ENCODE measurements at places on chromosomes 12 and 14.
A peak's percentile ranks its signal among the peaks of the same experiment; 100 is the strongest.

DNA sequence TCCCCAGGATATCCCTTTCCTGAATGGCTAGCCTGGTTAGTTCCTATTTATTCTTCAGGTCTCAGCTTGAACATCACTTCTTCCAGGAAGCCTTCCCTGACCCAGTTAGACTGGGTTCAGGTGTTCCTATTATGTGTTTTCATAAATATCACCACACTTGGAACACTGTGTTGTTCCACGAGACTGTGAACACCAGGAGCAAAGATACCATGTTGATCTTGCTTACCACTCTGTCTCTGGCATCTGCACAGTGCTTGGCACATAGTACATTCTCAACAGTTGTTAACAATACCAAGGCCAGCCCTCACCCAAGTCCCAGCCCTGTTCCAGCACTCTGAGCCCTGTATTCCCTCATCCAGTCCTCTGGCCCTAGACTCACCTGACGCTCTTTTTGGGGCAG lies 13.7 kb upstream of the ZNF385A start:
- no peak for DNase-seq

GRCh38 chr12:92859650-92860386 lies 69.3 kb downstream of the EEA1 start:
- DNase-seq = no peak

- DNase-seq = no peak
These were observed 97.7 kb downstream of the SETD3 start for GRCh38 chr14:99382781-99383471.

DNA sequence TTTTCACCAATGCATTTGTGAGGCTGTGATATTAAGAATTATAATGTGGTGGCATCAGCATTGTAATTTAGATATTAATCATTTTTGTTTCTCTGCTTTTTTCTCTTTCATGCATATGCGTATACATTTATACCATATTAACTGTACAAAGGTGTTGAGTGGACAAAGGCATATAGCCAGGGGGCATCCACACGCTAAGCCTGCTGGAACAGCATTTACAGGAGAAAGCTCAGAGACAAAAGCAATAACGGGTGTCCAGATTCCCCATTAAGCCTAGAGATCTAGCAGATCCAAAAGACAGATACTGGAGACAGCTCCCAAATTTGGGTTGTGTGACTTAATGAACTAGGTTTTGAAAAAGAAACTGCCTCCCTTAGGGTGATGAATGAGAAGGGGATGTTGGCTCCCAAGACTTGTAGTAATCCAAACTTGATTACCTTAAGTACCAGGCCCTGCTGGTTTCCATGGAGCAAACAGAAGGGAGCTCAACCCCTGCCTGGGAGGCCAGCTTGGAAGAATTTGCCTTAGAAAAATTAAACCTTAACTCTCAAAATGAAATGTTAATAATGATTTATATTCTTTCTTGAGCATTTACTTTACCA lies 181.9 kb downstream of the SLC6A15 start:
- DNase-seq = no peak

GRCh38 chr14:25943329-25943728 lies 654.5 kb downstream of the NOVA1 start:
- no peak for DNase-seq

GRCh38 chr12:67099858-67100257 lies 169.3 kb upstream of the CAND1 start:
- DNase-seq = no peak

GRCh38 chr12:3432176-3432742 lies 58.7 kb upstream of the PRMT8 start:
- DNase-seq = no peak

GRCh38 chr12:78406828-78407227 lies 457.7 kb upstream of the SYT1 start:
- DNase-seq = no peak

- DNase-seq = no peak
These were observed 295.0 kb upstream of the RTL1 start for GRCh38 chr14:101198398-101199027.

- DNase-seq = no peak
These were observed 106.2 kb downstream of the UNC79 start for GRCh38 chr14:93536945-93537344.

- no peak for DNase-seq
These were observed 3.8 kb downstream of the POMT2 start for GRCh38 chr14:77316872-77317301.

DNA sequence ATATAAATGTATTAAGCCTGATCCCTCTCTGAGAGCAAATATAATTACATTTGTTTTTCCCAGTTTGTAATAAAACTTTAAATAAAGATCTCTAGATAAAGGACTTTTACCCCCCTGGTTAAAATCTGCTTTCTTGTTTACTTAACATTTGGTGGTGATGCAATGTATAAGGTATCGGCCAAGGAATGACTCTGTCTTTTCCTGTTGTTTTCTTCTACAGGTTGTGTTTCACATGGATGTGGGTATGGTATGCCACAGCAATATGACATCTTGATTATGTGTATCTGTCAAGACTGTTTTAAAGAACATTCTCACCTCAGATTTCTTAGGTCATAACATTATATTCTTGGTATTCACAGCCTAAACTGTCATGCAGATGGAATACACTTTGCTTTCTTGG lies 210.6 kb upstream of the NOVA1 start:
- DNase-seq = no peak

GRCh38 chr12:22709292-22709691 lies 84.3 kb downstream of the ETNK1 start:
- DNase-seq = no peak

DNA sequence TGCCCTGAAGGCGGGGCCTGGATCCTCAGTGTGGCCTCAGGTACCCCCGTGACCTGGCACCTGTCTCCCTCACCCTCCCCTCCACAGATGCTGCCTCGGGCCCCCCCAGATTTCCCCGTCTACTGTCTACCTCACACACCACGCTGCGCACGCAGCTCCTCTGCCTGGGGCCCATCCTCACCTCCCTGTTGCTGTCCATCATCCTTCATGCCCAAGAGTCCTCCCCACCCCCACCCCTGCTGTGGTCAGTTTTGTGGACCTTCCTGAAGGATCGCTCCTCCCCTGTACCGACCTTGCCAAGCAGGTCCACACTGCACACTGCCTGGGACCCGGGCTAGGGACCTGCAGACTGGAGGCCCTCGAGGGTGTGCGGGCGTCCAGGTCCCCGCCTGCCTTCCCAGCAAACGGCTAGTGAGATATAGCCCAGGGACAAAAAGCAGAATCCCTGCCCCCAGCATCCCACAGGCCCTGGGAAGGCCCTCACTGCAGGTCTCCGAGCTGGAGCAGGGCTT lies 197.4 kb upstream of the DIO3 start:
- DNase-seq = no peak

DNA sequence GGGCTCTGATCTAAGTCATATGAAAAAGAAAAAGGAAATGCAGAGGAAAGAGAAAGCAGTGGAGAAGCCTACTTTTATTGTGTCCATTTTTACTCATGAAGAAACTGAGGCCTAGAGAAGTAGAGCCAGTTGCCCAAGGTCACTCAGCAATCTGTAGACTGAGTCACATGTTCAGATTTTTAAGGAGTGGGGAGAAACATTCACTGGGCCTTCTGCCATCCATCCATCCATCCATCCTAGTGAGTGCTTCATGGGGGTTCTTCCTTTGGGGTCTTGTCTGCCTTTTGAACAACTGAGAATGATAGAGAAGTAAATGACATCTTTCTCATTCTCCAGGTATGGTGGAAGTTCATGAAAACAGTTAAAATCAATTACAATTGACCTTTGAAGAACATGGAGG lies 233.6 kb upstream of the SRRM4 start:
- DNase-seq = no peak

DNA sequence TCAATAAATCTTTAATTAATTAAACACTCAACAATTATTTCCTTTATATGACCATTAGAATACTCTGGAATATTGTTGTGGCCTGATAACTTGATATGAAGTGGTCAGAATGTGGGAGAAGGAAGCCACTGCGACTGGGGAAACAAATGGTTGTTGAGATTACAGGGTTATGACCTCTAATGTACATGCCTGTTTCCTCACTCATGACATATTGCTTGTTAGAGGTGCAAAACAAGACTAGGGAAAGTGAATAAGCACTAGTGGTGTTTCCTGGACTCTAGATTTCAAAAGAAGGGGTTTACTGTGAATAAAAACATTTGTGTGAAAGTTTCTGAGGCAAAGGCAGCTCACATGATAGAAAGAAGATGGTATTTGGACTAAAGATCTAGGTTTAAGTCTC lies 53.3 kb downstream of the STAB2 start:
- no peak for DNase-seq

DNA sequence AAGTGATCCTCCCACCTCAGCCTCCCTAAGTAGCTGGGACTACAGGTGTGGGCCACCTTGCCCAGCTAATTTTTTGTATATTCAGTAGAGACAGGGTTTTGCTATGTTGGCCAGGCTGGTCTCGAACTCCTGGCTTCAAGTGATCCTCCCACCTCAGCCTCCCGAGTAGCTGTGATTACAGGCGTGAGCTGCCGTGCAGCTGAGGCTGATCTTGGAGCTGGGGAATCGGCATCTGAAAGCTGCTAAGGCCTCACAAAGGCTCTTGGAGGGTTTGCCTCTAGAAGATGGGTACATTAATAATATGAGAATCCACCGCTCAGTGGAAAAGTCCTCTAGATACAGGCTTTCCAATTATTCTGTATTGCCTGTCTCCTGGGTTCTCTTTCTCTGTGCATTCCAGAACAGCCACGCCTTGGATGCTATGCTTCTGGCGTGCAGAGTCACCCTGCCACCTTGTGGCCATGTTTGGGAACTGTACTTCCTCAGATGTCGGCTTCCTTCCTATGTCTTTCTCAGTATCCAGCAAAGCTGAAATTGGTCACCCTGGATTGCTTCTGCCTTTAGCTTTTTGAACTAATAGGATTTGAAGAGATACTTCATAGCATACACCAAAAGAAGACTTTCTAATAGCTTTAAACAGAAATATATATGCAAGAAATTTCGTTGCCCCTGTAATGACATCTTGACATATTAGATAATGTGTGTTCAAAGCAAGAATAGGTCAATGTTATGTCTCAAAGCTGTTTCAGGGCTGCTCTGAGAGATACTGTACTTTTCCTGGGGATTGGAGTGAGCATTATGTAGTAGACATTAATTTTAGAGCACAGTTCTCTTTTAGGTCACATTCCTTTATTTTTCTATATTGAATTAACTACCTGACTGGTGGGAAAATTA lies 75.4 kb downstream of the SNAPC1 start:
- peak; percentile 35 for DNase-seq

DNA sequence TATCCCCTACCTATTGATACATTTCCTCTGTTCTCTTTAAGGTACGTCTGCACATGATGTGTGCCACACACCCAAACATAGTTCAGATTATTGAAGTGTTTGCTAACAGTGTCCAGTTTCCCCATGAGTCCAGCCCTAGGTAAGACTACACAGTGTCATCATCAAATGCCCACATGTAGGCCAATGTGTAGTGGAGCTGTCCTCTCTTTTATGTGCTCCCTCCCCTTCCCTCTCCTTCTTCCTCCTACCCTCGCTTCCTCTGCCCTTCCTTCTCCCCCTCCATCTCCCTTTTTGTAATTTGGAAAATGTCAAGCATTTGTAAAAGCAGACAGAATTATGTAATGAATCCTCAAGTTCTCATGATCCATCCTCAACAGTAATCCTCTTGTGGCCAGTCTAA lies 25.5 kb downstream of the MAPKAPK5 start:
- no peak for DNase-seq

- DNase-seq = no peak
These were observed 11.9 kb downstream of the RNF10 start for GRCh38 chr12:120546050-120546386.

DNA sequence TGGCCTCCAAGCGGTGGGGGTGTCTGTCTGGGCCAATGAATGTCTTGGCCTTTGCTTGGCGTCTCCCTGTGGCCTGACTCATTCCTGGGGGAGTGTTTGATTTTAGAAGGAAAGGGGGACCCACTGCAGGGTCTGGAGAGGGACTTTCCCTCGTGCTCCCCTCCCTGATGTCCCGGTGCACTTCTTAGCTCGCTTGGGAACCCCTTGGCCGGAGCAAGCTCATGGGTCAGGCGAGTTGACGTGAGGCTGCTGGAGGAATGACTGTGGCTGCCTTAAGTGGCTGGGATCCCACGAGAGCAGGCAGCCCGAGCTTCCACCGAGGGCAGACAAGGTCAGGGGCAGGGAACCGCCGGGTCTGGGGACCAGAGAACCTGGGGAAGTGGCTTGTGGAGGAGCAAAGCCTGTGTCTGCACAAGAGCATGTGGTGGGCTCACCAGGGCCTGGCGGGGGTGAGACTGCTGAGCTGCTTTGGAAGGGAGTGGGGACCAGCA lies 218.4 kb upstream of the C14orf180 start:
- no peak for DNase-seq

- no peak for DNase-seq
These were observed 31.9 kb upstream of the FBXO34 start for GRCh38 chr14:55239320-55239719.

GRCh38 chr12:18431771-18432170 lies 170.5 kb downstream of the PIK3C2G start:
- DNase-seq = no peak

DNA sequence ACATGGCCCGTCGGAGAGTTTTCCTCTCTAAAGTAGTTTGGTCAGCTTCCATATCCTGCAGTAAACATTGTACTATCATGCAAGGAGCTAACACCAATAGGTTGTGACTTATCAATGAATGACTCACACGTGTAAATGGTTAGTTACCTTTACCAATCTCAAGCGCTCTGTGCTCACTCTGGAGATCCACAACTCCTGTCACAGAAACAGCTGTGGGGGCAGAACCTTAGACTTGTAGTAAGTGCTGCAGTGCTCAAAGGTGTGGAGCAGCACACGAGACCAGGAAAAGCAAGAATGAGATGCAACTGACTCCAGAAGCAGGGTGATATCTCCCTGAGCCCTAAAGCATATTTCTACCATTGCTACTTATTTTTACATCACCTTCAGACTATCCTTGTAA lies 73.7 kb upstream of the KCNJ8 start:
- DNase-seq = no peak

DNA sequence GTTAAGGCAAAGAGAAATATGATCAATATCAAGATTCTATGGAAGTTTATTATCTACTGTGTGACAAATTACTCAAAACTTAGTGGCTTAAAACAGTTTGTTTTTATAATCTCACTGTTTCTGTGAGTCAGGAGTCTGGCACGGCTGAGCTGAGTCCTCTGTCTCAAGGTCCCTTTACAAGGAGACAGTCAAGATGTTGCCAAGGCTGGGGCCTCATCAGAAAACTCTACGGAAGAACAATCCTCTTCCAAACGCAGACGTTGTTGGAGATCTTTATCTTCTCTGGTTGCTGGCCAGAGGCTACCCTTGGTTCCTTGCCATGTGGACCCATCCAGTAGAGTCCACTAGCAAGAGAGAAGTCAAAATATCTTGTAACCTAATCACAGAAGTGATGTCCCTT lies 100.6 kb upstream of the CCND2 start:
- DNase-seq = no peak

GRCh38 chr12:26374934-26375680 lies 179.7 kb downstream of the SSPN start:
- DNase-seq = no peak
